ENCODE measurements at places on chromosomes 12 and 14. TPM values are rescaled to one million over a fixed set of nuclear protein-coding genes. Genes with fewer than 3 reads are reported as not detected.

DNA sequence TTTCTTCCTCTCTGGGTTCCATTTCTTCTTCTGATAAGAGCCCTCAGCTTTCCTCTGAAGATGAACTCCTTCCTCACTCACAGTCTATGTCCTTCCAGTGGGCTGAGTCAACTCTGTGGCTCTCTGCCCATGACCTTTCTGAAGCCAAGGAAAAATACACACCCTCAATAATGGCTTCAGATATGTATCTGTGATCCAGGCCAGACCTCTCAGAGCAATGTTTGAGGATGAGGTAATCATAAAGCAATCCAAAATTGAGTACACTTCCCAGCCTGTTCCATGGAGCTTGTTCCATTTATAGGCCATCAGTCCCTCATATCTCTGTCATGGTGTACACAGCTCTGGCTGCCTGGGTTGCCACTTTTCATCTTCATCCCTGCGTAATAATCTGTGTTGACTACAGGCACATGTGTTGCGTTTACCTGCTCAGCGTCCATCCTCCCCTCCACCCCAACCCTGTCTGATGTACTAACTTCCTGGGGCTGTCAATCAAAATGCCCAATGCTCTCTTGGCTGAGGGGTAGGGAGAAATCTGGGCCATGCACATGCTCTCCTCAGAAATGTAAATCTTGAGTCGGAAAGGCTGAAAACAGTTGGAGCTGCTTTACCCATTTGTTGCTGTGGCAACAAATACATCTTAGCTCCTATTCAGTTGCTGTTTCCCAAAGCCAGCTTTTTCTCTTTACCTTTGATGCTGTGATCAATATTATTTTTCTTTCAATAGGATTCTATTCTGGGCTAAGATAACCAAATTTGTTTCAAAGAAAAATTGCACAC is 377.8 kb upstream of the TMEM132C start:
- no peak overlapping the region for H3K27ac ChIP-seq
- no peaks in the 10 kb centered on the region for H3K4me1 ChIP-seq
- H3K27me3 ChIP-seq, result no peaks in the 10 kb centered on the region
- H3K36me3 ChIP-seq, result no peaks in the 10 kb centered on the region

- no peak overlapping the region for H3K27ac ChIP-seq
- peaks cover 2% of the 10 kb centered on the region for H3K4me1 ChIP-seq
- DNase-seq, result no peak
- H3K36me3 ChIP-seq, result no peaks in the 10 kb centered on the region
Measured at GRCh38 chr14:63647696-63648410, 6.2 kb upstream of the WDR89 start.

DNA sequence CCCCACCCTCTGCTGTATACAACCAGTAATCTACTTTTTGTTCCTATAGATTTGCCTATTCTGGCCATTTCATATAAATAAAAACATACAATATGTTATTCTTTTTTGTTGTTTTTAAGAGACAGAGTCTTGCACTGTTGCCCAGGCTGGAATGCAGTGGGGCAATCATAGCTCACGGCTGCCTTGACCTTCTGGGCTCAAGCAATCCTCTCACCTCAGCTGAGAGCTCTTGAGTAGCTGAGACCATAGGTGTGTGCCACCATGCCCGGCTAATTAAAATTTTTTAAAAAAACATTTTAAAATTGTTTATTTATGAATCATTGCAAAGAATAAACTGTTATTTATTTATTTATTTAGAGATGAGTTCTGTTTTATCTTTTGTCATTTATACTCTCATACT is 11.6 kb downstream of the PTGR2 start:
- H3K4me1 ChIP-seq, result no peaks in the 10 kb centered on the region
- DNase-seq, result no peak
- H3K27me3 ChIP-seq, result no peaks in the 10 kb centered on the region
- peaks cover 5% of the 10 kb centered on the region for H3K36me3 ChIP-seq
- no peak overlapping the region for H3K4me3 ChIP-seq

- no peak overlapping the region for H3K27ac ChIP-seq
- H3K36me3 ChIP-seq, result no peaks in the 10 kb centered on the region
- DNase-seq, result no peak
Measured at GRCh38 chr14:101255765-101256125, 305.6 kb upstream of the DIO3 start.

DNA sequence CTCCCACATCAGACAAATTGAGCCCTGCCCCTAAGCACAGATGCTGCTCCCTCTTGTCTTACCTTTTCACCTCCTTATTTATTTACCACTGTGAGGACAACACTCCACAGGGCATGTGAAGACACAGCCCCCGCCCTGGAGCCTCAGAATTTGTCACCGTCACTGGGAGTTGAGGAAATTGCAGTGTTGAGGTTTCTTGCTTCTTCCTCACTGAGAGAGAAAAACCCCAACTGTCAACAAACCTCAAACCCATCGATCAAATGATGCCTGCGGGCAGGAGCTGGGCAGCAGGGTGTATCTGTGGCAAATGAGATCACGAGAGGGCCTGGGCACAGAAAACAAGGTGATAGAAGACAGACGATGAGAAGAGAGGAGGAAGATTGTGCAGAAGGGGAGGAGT is 30.5 kb upstream of the PLEKHG3 start:
- no peak overlapping the region for H3K4me3 ChIP-seq
- DNase-seq, result no peak
- no peaks in the 10 kb centered on the region for H3K27me3 ChIP-seq
- peaks cover 5% of the 10 kb centered on the region for H3K4me1 ChIP-seq
- no peak overlapping the region for H3K27ac ChIP-seq

DNA sequence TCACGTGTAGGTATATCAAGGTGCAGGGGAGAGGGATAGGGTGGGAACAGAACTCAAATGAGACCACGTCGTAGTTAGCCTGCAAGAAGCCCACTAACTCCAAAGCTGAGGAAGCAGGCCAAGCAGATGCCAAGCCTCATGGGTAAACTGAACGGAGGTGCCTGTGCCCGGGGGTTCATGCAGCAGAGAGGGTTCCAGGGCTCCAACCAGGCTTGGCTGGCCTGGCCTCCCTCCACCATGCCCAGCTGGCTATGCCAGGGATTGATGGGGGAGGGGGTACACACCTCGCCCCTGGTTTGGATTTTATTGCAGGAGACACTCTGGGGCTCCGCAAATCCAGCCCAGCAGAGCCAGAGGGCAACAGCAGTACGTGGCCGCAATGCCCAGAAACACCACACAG is 27.3 kb downstream of the PXN start:
- no peak overlapping the region for H3K4me3 ChIP-seq
- no peak for DNase-seq
- no peaks in the 10 kb centered on the region for H3K27me3 ChIP-seq
- peaks cover 47% of the 10 kb centered on the region for H3K4me1 ChIP-seq

GRCh38 chr12:78534311-78534710 is 330.3 kb upstream of the SYT1 start:
- no peak overlapping the region for H3K4me3 ChIP-seq
- H3K27me3 ChIP-seq, result no peaks in the 10 kb centered on the region
- no peaks in the 10 kb centered on the region for H3K4me1 ChIP-seq
- no peaks in the 10 kb centered on the region for H3K36me3 ChIP-seq

DNA sequence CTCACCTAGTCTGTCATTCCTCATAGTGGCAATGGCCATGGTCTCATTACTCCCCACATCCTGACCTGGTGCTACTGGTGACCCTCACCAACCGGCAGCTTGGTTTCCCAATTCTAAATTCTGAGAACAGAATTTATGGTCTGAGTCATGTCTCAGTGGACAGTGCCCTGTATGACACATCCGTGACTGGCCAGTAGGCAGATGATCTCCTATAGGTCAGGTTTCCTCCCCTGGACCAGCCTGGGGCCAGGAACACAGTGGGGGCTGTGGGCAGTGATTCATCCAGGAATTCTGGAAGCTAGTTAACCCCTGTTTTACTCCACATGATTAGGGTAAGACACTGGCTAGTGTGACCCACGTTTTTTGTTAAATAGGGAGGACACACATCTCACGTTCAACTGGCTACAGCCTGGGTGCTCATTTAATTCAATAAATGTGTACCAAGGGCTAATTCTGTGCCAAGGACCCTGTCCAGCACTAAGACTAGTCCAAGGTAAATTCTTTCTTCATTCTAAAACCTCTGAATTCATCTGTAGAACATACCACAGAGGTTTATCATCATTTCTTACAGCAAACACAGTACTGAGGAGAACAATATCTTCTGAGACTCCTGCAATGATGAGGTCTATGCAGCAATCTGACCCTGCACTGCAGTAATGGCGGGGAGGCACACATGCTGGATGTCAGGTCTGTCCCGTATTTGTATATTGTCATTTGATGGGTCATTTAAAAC is 249.6 kb upstream of the TBX3 start:
- H3K4me3 ChIP-seq, result no peak overlapping the region
- H3K27me3 ChIP-seq, result no peaks in the 10 kb centered on the region
- no peaks in the 10 kb centered on the region for H3K4me1 ChIP-seq
- H3K27ac ChIP-seq, result no peak overlapping the region

PPFIA2 gene
- 51.1 TPM for total RNA-seq

CD69 gene
- 40.3 TPM for total RNA-seq

KRT6C gene
- not detected for total RNA-seq

All from thoracic aorta (tissue), 2 donors.